NCI-H187 (cell line): ENCODE measurements at places on chromosomes 12 and 14.

DNA sequence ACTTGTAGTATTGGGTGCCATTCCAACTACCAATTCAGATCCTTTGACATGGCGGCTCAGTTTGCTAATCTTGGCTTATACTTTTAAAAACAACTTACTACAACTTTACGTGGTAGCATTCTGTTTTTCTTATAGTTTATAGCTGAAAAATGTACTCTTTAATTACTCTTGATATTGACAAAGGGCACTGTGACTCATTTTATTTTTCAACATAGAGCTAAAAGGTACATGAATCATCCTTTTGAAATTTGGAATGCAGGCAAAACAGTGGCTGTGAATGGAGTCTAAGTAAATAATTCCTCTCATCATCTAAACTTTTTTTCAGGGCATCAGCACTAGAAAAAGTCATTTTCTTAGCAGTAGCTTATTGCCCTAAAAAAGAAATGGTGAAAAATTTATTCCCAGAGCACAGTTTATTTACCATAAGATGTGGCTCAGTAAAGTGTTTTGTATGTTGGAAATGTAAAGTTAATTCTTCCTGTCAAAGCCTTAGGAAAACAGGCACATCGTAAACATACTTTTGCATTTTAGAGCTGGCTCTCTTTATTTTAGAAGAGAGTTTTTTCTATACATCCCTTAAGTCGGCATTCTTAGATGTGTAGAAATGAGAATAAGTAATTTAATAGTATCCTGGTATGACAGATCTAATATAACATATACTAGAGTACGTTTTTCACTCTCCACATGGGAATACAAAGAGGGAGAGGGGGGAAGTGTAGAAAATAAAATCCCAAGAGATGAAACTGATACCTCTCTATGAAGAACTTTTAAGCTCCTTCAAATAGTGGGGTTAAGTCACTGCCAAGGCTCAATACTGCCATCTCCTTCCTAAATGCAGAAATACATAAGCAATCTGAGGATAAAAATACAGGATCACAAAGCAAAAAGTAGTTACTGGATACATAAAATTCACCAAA is 55.2 kb downstream of the SLC25A21 start:
- peak; percentile 15 for DNase-seq

DNA sequence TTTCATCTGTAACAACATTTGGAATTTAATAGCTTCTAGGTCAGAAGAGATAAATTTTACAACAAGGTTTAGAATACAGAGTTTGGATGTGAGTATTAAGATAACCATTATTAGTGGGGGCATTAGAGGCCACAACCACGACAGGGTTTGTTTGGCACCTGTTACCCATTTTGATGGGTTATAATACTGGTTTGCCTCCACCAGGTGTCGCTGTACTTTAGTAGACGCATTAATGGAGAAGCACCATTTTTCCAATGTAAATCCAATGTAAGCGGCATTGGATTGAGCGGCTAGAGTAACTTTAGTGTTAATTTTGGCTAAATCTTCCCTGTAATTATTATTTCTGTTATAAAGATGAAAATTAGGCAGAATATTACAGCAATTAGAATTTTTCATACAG is 136.2 kb downstream of the SLCO1B3 start:
- no peak for DNase-seq

GRCh38 chr14:50047274-50047676 is 69.1 kb downstream of the VCPKMT start:
- no peak for DNase-seq

- no peak for DNase-seq
Observed at GRCh38 chr12:124862768-124863415, 772 bp downstream of the SCARB1 start.

GRCh38 chr12:10048526-10048925 is 18.0 kb downstream of the CLEC9A start:
- no peak for DNase-seq

DNA sequence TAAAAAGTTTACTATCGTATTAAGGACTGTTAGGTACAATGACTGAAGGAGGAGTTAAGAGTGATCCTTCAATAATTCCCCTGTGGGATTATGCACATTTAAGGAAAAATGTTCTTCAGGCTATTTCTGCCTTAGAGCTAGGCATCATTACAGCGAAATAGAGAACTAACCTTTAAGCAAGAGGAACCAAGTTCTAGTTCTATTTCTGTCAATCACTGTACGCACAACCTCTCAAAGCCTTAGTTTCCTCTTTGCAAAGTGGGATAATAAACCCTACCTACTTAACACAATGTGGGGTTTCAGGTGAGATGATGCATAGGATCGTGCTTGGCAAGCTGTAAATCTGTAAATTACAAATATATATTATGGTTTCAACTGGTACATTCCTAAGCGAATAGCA is 15.4 kb downstream of the NTF3 start:
- no peak for DNase-seq

GRCh38 chr12:54625598-54625997 is 9.1 kb downstream of the LACRT start:
- no peak for DNase-seq

DNA sequence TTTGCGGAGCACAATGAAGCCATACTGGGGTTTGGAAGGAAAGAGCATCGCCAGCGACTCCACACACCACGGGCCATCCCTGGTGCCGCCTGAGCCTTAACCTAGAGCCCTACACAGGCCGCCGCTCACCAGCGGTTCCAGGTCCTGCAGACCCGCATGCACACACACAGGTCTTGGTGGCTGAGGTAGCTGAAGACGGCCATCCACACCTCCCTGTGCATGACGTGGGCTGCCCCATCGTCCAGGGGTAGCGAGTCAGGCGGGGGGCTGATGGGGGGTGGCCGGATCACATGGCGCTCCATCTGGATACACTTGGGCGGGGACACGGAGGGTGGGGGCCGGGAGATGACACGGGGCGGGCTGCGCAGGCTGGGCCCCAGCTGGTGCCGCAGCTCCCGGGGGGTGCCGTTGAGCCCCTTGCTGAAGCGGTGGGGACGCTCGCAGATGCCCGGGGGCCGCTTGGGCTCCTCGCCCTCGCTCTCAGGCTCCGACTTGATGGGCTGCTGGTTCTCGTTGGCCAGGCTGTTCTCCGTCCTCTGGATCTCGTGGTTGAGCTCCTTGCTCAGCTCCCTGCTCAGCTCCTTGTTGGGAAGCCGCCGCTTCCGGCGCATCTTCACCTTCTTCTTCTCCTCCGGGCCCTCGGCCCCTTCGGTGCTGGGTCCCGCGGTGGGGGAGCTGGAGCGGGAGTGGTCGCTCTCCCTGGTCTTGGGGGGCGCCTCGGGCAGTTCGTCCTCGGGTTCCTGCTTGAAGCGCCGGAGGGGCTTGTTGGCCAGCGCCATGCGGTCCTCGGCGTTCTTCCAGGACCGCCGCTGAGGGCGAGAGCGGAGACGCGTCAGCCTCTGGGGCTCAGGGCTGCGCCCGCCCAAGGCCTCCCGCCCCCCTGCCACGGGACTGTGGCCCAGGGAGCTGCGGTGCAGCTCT is 42.4 kb downstream of the RNF34 start:
- no peak for DNase-seq

GRCh38 chr12:132771126-132771838 is 9.7 kb upstream of the ANKLE2 start:
- no peak for DNase-seq

GRCh38 chr14:59983048-59983447 is 63.1 kb downstream of the LRRC9 start:
- DNase-seq: no peak

DNA sequence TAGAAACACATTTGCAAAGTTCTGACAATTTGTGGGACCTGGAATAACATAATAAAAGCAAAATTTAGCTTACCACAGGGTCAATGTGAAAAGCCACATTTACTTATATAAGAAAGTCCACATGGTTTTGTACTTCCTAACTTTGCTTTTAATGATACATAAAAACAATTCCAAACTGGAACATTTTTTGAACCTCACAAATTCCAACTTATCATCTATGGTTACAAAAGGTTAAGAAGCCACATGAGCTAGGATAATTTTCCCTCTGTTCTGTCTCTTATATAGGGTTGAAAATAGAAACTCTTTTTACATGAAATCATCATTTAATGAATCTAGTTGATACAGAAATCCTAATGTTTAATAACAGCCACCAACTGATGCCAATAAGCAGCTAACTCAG is 8.9 kb upstream of the RERG start:
- no peak for DNase-seq

DNA sequence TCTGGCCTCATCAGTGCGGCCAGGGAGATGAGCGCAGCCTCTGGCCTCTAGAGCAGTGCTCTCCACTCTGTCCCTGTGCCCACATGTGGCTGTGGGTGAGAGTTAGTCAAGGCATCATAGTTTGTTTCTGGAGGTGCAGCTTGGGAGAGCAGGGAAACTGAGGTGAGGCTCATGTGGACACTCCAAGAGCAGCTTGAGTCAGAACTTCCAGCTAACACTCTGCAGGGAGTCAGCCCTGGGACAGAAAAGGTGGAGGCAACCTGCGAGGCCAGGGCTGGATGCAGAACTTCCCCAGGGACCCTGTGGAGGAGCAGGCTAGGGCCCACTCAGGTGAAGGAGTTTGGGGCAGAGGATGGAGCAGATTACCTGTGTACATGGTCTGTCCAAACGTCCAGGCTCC is 10.8 kb downstream of the ISCA2 start:
- DNase-seq: no peak

GRCh38 chr14:33504246-33505099 is 446.4 kb downstream of the EGLN3 start:
- no peak for DNase-seq
